Occipital lobe (tissue), 3 donors: ENCODE measurements at places on chromosomes 2 and 18. TPM values are rescaled to one million over a fixed set of nuclear protein-coding genes. Genes with fewer than 3 reads are reported as not detected.
A peak's percentile ranks its signal among the peaks of the same experiment; 100 is the strongest.

DNA sequence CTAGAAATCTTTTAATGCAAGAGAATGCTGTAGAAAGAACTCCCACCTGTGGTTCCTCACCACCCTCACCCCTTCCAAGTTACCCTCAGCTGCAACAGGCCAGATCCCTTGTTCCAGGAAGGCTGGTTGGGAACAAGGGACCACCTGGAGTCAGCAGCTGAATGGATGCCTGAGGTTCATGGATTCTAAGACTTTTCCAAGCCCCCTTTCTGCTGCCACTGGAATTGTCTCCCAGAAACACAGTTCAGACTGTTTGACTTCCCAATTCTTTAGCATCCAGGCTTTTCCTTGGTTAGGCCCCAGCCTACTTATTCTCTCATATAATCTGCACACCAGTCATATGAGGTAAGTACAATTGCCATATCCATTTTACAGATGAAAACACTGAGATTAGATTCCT is 8.0 kb upstream of the ADCY3 start:
- no peak for DNase-seq

Gene PRKAG3
- not detected for total RNA-seq

- no peak for DNase-seq
Measured at GRCh38 chr2:39194686-39195085, 49.1 kb downstream of the CDKL4 start.

- no peak for DNase-seq
Measured at GRCh38 chr2:48269117-48269822, 260.7 kb upstream of the STON1 start.

Gene MRO
- total RNA-seq: 0.94 TPM

Gene STRN
- 30.9 TPM for total RNA-seq

Gene GPR35
- 0.31 TPM for total RNA-seq

DNA sequence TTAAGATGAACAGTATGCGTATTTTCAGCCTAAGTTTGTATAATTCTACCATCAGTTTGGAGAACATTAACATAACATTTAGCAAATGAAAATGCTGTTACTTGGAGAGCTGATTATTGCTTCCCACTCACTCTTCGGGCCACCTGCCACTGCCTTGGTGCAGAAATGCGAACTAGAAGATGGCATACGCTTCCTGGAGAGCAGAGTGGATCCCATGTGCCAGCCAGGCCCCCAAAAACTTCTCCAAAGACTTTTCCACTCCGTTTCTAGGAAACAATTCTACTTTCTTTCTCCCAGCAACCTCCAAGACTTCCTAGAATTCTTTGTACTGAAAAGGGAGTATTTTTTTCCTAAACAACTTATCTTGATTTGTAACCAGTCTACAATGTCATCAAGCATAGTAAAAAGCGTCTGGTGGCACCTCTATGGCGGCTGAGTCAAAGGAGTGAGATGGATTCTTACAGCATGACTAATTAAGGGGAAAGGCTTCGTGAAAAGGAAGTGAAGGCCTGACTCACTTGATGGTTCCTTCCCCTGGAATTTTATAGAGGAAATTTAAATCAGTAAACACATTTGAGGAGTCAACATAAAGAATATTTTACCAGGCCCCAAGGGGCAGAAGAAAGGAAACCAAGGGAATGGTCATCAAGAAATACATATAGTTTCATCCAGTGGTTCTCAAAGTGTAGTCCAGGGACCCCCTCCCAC is 36.6 kb downstream of the FEZ2 start:
- no peak for DNase-seq

DNA sequence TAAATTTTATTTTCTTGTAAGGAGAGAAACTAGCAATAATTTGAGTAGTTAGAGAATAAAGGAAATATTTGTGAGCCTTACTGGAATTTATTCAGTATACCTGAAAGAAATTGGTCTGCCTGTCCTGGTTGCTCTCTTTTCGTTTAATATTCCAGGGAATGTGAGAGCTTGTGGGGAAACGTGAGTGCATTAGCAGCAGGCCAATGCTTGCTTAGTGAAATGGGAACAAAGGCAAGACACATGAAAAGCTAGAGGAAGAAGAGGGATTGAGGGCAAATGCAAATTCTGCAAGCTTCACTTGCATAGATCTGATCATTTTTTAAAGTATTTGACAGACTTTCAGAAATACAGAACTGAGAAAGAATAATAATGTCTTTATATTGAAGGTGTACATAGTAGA is 111.0 kb downstream of the ERBB4 start:
- no peak for DNase-seq

- DNase-seq: no peak
Measured at GRCh38 chr2:184780944-184781343, 182.6 kb downstream of the ZNF804A start.

DNA sequence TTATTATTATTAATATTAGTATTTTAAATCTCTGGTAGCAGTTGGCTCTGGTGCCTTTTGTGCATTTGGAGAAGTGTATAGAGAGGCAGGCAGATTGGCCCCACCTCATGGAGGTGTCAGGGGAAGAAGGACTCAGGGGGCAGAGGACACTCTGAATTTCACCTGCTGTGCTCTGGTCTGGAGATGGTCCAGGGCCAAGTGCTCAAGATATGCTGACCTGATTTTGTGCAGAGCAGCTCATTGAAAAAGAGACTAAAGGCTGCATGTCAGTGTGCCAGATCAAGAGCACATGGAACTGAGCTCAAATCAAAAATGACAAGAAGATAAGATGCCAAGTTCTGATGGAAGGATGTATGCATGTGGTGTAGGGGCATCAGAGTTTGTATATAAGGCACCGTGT is 323.6 kb upstream of the TNP1 start:
- no peak for DNase-seq

- no peak for DNase-seq
Measured at GRCh38 chr2:112520234-112520783, 22.0 kb upstream of the POLR1B start.

- DNase-seq: no peak
Measured at GRCh38 chr2:59182249-59182648, 941.1 kb upstream of the FANCL start.

DNA sequence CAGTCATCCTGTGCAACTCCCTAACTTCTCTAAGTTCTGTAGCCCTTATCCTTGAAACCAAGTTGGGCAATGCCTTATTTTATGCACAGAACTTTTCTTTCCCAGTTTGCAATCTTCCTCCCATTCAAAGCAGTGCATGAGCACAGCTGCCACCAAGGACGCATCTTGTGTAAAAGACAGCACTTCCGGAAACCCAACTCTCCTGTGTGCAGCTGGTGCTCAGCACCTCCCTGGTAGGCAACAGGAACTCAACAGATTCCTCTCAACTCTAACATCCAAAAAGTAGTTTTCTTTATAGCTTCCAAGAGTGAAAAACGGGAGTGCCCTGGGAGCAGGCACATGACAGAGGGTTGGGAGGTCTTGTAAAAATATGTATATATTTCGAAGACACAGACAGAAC is 2.2 kb downstream of the TMEM18 start:
- DNase-seq: no peak

Gene PFN4
- 0.47 TPM for total RNA-seq

DNA sequence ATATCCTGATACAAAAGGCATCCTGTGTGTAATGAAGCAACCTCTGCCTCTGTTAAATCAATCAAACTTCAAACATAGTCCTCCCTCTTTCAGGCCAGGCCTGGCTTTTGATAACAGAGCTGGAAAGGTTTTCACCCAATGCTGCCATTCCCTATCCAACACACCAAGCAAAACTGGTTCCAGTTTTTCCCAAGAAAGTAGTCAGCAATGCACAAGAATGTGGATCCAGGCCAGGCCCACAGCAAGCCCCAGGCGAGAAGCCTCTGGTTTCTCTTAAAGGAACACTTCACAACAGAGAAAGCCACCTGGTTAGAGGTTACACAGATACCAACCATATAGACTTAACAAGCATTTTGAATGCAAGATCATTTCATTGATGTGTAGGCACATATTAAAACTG is 49.2 kb upstream of the CCDC150 start:
- no peak for DNase-seq

Gene SERPINB8
- 1.1 TPM for total RNA-seq

Gene HRH4
- not detected for total RNA-seq

DNA sequence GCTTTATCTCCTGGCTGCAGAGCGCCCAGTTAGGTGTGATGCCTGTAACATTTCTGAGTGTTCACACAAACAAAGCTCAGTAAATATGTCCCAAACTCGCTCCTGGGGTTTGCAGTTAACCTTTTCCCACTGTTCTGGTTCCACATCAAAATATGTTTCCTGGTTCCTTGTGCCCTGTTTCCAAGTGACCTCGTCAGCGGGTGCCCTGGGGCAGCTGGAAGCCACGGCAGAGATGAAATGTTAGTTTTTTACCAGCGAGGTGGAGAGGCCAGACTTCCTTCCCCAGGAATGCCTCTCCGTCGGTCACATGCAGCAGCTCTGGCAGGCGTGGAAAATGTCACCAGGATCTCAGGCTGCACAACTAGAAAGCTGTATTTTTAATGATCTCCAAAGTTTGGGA is 18.2 kb downstream of the NFATC1 start:
- DNase-seq: no peak

Gene LIMS4
- 0.31 TPM for total RNA-seq

DNA sequence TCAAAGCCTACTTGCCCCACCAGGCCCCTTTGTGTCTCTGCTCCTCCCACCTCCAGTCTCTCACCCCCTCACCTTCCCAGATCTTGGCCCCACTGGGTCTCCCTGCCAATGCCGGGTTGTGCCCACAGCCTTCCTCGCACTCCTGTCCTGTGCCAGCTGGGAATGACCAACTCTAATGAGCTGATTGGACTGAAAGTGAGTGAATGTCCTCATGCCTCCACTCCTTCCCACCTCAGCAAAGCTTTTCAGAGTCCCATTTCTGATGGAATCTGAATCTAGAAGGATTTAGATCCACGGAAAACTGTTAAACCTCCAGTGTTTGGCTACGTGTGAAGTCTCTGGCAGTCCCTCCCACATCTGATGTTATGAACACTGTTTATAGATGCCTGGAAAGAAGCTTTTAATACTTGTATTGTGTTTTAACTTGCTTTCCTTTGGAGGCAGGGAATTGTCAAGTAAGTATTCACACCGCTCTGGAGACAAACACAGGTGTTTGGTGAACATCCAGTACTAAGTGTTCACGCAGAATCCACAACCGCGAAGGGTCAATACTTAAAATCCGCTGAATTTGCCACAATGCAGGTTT is 103.9 kb downstream of the RTN4 start:
- no peak for DNase-seq

- DNase-seq: no peak
Measured at GRCh38 chr2:132577686-132578085, 92.3 kb downstream of the LYPD1 start.

Gene RNF144A
- total RNA-seq: 41.5 TPM

DNA sequence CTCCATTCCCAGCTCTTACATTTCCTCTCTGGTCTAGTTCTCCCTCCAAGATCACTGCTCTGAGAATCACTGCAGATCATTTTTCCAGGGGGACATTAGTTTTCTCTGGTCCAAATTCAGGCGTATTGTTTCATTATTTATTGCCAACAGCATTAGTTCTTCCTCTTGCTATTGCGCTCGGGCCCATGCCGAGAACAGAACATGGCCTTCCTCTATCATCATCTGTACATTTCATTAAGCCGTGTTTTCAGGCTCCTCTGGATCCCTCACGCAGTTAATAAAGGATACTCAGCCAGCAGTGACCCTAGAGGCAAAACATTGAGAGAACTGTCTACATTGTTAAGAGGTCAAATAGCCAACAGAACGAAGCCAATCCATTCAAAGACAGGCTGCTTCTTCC is 63.9 kb downstream of the CCBE1 start:
- no peak for DNase-seq

GRCh38 chr2:10499911-10500521 is 51.9 kb upstream of the ODC1 start:
- no peak for DNase-seq

DNA sequence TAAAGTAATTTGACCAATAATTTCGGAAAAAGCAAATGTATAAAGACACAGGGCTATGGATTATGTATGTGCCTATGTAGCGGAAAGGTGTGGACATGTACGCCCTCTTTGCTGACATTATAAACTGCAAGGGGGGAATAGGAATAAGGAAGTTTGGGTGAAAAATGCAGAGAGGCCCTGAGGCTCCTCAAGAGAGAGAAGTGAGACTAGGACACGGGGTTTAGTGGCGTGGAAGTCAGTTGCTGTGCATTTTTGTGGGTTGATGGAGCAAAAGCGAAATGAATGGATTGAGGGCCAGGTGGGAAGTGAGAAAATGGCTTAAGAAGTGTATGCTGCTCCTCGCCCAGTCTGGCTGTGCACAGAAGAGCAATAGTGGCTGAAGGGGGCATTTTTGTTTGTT is 96.2 kb upstream of the B3GNT7 start:
- no peak for DNase-seq

Gene CYB5A
- 15.3 TPM for total RNA-seq

- DNase-seq: no peak
Measured at GRCh38 chr18:68024716-68025115, 508.2 kb upstream of the DSEL start.

GRCh38 chr2:145572238-145572637 is 1052.3 kb upstream of the ZEB2 start:
- no peak for DNase-seq

Gene CDH2
- 200 TPM for total RNA-seq

GRCh38 chr2:143085125-143085784 is 44.0 kb upstream of the ARHGAP15 start:
- no peak for DNase-seq

DNA sequence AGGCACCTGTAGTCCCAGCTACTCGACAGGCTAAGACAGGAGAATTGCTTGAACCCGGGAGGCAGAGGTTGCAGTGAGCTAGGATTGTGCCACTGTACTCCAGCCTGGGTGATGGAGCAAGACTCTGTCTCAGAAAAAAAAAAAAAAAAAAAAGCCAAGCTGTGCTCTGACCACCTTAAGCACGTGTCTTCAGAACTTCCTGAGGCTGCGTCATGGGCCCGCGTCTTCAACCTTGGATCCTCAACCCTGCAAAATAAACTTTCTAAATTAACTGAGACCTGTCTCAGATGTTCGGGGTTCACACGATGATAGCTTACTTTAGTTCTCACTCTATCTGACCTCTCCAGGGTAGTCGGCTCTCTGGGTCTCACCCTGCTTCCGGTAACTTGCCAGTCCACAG is 65.8 kb upstream of the CABLES1 start:
- no peak for DNase-seq

GRCh38 chr2:79935771-79936657 is 368.5 kb downstream of the LRRTM1 start:
- DNase-seq: peak; percentile 43

DNA sequence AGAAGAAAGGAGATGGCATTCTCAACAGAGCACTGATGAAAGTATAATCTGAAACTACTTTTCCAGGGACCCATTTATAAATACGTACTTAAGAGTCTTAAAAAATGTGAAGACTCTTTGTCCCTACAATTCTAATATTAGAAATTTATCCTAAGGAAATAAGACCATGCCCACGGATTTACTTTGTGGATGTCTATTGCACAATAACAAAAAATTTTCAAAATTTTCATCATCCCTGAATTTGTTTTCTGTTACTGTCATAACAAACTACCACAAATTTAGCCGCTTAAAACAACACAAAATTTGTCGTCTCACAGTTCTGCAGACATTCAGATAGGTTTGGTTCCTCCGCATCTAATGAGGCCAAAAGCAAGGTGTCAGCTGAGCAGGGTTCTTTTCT is 182.3 kb upstream of the SMAD7 start:
- no peak for DNase-seq

Gene EXOC6B
- 190 TPM for total RNA-seq
